ENCODE measurements at places on chromosomes 5 and 9.
A peak's percentile ranks its signal among the peaks of the same experiment; 100 is the strongest.

GRCh38 chr5:126511961-126512360 lies 83.1 kb downstream of the ALDH7A1 start:
- DNase-seq, result no peak

DNA sequence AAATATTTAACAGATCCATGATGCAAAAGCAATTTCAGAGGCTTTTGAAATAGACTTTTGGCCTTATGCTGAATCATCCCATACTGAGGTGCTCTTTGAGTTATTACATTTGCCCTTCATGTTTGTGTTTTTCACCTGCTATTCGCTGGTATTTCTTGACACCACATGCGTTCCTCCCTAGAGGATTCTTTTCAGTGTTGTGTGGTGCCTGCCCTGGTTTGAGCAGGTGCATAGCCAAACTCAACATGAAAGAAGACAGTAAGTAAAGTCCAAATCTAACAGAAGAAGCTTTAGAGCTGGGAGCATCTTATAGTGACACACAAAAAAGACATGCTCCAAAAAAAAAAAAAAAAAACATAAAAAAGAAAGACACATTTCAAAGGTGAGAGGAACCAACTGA lies 796.3 kb downstream of the SEMA5A start:
- no peak for DNase-seq

GRCh38 chr5:124512952-124513632 lies 233.3 kb downstream of the ZNF608 start:
- no peak for DNase-seq

DNA sequence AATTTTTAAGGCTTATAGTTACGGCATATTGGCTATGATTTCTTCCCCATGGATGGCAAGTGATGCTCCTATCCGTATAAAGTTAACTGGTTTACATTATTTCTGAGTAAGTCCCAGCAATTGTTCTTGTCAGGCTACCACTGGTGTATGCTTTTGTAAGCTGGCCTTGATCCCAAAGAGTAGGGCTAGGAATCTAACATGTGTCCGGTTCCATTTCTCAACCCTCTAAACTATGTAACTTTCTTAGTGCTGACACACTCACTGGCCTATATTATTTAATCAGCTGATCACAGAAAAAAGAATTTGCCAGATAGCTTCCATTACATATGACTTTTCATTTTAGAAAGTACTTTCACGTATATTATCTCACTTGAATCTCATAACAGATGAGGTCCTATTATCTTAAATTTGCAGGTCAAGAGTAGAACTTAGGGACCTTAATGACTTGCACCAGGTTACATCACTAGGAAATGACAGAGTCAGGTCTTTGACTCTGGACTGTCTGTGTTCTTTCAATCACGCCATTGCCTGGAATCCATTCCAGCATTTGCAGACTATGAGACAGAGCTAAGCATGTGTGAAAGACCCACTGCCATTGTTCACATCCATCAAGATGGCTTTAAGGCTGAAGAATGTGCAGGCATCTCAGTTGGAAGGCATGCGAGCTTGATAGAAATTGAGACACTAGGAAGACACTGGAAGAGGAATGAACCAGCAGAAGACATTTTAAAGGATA lies 362.9 kb downstream of the ARRDC3 start:
- peak; percentile 20 for DNase-seq

DNA sequence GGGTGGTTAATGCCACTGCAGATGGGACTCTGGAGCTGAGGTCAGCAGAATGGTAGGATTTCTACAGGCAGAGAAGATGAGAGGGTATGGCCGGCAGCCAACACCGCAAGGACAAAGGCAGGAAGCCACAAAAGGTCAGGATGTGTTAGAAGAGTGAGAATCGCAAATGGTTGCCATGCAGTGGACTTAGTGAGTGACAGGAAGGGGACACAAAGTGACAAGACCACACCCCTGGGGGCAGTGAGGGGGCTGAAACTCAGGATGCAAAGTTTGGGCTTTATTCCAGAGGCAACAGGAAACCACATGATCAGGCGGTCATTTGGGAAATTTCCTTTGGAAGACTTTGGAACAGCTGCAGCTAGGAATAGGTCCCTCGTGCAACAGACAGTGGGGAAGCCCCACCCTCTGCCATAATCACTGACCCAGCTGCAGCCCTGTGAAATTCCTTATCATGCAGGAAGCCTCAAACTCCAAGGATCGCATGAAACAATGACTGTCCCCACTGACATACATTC lies 14.2 kb upstream of the CCDC180 start:
- DNase-seq, result peak; percentile 8

GRCh38 chr5:61386045-61386800 lies 54.2 kb downstream of the ZSWIM6 start:
- DNase-seq, result peak; percentile 68

- DNase-seq, result no peak
Measured at GRCh38 chr9:133996531-133997520, 4.7 kb upstream of the VAV2 start.
